ENCODE measurements at places on chromosomes 7 and 10. TPM values are rescaled to one million over a fixed set of nuclear protein-coding genes. Genes with fewer than 3 reads are reported as not detected.

DNA sequence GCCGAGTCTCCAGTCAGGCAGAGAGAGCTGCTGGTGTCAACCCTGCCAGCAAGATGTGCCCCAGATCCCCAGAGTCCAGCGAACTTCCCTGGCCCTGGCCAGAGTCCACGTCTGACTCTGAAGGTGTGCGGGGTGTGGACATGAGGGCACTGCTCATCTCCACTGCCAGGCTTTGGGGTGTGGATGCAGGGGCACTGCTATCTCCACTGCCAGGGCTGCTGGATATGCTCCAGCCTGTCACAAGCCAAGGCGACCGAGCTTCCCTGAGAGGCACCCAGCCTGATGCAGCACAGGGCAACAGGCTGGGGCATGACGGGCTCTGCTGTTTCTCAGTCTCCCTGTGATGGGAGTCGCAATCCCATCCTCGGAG is 596.8 kb downstream of the PTPRN2 start:
- no peak for DNase-seq

DNA sequence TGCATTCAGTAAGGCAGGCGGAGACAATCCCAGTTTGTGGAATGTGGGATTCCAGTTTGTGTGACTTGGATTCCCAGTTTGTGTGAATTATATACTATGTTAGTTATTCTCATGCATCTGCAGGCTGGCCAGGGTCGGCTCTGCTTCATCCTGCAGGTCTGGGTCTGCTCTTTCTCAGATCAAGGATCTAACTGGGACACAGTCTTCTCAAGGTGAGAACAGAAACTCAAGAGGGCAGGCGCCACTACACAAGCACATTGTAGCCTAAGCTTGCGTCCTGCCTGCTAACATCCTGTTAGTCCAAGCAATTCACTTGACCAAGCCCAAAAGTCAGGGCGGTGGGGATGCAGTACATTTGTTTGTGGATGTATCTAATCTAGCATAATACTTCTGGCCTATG is 131.1 kb downstream of the SNX10 start:
- no peak for DNase-seq

GRCh38 chr7:57179776-57180415 is 47.7 kb upstream of the ZNF479 start:
- no peak for DNase-seq

DNA sequence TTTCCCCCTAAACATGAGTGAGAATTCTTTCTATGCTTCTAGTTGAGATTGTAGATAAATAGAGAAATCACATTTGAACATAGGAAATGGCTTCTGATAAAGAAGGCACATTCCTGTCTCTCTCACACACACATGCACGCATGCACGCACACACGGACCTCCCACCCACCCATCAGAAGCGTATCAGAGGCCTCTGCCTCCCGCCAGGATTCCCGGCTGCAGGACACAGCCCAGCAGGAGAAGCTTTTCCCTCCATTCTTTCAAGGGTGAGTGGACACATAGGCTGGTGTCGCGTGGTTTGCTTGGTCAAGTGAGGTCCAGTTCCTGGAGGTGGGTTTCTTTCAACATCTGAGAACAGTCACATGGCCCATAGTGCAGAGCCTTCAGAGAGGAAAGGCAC is 34.2 kb downstream of the KLF6 start:
- no peak for DNase-seq

- DNase-seq: no peak
Measured at GRCh38 chr7:81233208-81233940, 314.5 kb upstream of the SEMA3C start.

- DNase-seq: no peak
Measured at GRCh38 chr10:131496351-131497052, 185.0 kb upstream of the TCERG1L start.

GRCh38 chr7:17205910-17206309 is 92.5 kb upstream of the AHR start:
- DNase-seq: no peak

Gene TOMM7
- 267 TPM for polyA plus RNA-seq

Gene WNT8B
- polyA plus RNA-seq: not detected

All from mammary epithelial cell (primary cell).